ENCODE measurements at places on chromosomes 7 and 10.

DNA sequence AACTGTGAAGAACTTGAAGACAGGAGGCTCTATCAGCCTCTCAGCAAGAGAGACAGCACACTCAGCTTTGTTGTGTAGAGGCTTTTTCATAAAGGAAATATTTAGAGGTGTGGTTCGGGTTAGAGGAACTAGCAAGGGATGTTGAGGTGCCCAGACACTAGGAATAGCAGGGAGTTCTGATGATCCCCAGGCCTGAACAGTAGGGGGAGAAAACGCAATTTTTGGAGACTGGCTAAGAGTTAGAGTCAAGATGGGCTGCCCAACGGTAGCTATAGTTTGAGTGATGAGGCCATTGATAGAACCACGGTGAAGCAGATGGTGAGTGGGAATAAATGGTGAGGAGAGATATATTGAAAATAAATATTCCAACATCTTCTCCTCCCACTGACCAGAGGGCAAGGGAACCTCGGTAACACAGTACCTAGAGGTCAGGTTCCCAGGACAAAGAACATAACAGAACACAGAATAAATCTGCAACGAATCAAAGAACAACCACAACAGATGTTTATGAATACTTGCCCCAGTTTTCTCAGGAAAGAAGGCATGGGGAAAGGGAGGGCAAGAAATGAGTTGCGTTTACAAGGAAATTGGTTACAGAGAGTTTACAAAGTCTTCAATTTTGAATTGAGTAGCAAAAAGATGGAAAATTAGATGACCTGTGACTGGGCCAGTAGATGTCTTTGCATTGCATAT lies 24.2 kb upstream of the BPGM start:
- DNase-seq = no peak

DNA sequence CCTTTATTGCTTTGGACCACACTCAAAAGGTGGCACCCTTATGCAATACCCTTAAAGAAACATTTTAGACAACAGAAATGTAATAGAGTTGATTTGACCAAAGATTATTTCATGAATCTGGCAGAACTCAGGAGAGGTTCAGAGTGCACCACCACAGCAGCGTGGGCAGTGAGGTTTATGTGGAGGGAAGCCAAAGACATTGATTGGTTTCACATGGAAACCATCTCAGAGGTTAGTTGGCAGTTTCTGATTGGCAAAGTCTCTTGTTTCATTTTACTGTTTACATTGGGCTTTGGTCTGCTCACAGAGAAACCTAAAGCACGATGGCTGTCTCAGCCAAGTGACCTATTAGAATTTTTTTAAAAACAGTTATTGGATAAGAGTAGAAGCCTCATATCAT lies 101.3 kb downstream of the SDHAF3 start:
- DNase-seq = no peak

GRCh38 chr10:38102880-38103279 lies 8.7 kb downstream of the ZNF37A start:
- no peak for DNase-seq

DNA sequence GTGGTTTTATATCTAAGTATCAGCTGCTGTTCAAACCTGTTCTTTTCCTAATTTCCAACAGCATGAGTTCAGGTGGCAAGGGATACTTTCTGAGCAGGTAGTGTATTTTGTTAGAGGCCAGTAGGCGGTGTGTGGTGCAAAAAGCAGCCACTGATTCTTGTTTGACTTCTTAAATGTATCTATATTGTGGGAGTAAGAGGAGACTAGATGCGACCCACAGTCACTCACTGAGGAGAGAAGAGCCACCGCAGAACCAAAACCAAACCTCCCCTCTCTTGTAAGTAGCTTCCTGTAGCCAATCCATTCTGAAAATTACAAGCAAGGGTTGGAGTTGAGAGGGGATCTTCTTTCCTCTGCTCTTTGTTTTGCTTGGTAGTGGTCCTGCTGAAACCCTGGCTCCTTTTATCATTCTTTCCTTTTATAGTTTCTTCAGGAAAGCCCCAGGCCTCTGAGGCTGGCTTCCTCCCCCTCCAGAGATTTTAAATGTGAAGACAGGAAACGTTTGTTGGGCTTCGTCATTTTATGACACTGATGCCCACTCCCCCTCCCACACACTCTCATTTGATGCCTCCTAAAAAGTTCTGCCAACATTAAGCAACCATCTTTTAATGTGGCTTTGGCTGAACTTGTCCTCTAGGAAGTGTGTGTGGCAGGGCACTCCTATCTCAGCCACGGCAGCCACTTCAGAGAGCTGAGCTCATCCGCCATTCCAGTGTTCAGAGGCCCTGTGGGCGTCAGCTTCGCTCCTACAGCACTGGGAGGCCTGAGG lies 566.0 kb downstream of the SUGCT start:
- no peak for DNase-seq

DNA sequence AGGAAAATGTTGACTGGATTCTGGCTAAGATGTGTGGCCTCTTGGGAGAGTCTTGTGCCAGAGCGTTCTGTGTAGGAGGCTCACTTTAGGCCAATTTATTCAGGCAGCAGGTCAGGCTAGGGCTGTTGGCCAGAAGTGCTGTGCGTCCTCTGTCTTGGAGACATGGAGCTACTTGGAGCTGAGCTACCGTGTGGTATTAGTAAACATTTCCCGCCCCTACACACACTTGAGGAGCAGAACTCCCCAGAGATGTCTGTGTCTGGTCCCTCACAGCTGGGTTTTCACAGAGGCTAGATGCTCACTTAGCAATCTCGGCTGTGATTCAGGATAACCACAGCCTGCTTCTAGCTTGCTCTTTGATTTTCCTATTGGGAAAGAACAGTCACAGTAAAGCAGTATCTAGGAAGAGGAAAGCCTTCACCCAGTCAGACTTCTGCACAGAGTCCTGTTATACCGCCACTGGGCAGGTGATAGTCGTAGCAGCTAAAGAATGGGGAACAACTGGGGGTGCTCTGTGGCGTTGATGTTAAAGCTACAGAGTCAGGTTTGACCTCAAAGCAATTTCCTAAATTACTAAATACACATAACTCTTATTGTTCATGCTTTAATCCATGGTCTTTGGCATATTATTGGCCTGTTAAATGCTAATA lies 86.7 kb downstream of the MDFIC start:
- no peak for DNase-seq

DNA sequence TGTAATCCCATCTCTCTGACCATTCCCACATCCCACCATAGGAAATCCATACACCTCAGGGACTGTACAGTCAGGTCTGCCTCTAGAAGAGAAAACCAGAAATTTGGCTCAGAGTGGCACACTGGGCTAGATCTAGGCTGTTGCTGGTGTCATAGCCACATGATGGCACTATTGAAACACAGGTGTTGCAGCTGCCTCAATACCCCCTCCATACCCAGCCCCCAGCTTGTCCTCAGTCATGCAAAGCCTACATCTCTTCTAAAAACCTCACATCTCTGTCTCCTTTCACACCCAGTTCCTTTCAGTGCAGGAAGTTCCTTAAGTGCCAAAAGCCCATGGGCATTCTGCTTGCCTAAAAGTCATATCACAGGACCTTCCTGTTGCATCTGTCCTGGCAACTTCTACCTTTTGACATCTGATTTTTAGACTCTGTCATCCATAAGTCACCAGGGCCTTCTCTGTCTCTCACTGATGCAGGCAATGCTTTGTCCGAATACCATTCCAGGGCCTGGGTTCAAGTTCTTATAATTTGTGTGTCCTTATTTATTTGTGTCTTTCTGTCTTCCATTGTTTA lies 27.0 kb upstream of the HIBADH start:
- no peak for DNase-seq

DNA sequence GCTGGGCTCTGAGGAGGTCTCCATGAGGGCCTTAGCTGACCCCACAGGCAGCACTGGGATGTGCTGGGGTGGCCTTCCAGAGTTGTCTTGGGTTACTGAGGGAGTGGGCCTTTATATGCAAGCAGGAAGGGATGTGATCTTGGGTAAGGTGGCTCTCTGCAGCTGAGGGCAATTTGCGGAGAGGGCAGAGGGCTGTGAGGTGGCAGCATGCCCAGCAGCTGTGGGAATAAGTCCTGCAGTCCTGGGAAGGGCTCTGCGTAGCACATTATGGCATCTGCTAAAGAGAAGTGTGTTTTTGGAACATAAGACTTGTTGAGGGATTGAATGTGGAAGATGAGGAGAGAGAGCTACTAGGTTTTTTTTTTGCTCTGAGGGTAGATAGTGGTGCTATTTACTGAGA lies 99.6 kb upstream of the KMT2E start:
- no peak for DNase-seq

DNA sequence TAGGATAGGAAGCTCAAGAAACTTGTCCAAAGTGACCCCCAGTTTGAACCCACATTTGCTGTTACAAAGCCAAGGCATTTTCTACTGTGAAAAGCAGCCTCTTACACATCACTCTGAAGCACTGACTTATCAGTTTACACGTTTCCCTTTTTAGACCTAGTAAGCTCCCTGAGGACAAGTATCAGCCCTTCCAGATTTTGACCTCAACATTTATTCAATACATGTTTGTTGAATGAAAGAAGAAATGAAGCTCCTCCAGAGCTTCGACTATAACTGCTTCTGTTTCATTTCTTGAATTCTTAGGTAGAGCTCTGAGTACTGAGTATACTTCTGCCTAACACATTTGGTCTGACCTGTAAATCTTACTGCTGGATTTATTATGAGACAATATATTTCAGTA lies 2.7 kb downstream of the WASL start:
- DNase-seq = no peak

DNA sequence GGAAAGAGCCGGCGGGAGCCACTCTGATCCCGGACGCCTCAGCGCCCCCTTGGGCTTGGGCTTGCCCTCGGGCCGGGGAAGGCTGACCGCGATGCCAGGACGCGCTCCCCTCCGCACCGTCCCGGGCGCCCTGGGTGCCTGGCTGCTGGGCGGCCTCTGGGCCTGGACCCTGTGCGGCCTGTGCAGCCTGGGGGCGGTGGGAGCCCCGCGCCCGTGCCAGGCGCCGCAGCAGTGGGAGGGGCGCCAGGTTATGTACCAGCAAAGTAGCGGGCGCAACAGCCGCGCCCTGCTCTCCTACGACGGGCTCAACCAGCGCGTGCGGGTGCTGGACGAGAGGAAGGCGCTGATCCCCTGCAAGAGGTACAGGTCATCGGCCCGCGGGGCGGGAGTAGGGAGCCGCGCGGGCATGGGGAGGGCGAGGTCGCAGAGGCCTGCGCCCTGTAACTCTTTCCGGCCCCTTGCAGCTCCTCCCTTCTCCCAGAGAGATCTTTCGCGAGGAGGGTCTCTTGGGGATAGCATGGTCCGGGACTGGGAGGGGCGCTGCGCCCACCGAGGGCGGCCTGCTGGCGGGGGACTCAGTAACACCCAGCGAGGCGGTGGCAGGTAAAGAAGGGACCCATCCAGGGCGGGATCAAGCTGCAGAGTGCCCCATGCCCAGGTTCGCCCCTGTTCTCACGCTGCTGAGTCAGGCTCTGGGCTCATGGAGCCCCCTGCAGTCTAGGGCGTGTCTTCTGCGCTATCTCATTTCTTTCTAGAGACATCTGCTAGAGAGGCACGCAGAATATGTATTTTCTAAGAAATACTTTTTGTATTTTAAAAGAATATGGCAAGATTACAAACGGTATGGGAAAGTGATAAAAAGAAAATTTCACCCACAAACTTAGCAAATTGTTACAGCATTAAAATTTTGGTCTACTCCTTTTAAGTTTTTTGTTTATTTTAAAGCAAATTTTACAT lies 687 bp downstream of the EPDR1 start:
- DNase-seq = no peak

DNA sequence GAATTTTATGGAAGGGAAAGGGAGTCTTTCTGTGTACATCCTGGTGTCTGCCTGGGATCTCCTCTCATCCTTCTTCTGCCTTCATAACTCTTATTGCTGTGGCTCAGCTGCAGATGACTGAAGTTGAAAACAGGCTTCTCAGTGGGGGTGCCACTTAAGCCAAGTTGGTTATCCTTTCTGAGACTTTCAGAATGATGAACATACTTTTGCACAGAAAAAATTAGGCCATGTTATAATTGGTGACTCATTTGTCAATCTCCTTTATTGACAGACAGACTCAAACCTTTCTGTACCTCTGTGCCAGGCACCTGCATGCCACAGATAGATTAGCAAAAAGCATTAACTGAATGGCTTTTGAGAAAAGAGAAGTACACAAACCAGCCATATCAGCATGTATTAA lies 430.3 kb downstream of the SORCS1 start:
- no peak for DNase-seq

Data from NCI-H187 treated with DMSO at 0.1 percent for 48 hours (cell line).